Activated naive CD4-positive, alpha-beta T cell treated with Interleukin-2 at 50 U/mL for 16 hours (primary cell): ENCODE measurements at places on chromosomes 1 and 21.

DNA sequence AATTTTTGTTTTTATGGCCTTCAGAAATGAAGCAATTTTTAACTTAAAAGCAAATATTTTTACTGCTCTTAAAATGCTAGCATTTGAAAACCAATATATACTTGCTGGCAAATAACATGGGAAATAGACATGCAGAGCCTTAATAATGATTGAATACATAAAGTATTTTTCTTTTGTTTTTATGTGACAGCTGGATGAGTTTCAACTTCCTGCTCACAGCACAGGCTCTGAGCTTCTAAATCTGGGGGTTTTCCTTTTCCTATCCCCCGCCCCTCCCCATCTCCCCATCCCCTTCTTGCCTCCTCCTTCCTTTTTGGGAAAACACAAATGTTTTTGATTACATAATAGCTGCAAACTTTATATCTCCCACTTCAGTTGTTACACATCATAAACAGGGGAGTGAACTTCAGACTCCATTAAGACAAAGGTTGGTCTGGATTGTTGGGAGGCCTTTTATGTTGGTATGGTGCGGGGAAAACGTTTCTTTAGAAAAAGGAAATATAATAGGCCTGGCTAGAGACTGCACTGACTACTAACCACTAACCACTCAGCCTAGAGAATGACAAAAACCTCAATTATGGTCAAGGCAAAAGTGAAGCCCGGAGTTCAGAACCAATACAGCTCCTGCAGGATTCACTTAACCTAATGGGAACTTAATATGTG, 116.1 kb upstream of the GORAB start:
- DNase-seq: no peak

- DNase-seq: no peak
Measured at GRCh38 chr1:44870096-44870495, 27.0 kb upstream of the PTCH2 start.

DNA sequence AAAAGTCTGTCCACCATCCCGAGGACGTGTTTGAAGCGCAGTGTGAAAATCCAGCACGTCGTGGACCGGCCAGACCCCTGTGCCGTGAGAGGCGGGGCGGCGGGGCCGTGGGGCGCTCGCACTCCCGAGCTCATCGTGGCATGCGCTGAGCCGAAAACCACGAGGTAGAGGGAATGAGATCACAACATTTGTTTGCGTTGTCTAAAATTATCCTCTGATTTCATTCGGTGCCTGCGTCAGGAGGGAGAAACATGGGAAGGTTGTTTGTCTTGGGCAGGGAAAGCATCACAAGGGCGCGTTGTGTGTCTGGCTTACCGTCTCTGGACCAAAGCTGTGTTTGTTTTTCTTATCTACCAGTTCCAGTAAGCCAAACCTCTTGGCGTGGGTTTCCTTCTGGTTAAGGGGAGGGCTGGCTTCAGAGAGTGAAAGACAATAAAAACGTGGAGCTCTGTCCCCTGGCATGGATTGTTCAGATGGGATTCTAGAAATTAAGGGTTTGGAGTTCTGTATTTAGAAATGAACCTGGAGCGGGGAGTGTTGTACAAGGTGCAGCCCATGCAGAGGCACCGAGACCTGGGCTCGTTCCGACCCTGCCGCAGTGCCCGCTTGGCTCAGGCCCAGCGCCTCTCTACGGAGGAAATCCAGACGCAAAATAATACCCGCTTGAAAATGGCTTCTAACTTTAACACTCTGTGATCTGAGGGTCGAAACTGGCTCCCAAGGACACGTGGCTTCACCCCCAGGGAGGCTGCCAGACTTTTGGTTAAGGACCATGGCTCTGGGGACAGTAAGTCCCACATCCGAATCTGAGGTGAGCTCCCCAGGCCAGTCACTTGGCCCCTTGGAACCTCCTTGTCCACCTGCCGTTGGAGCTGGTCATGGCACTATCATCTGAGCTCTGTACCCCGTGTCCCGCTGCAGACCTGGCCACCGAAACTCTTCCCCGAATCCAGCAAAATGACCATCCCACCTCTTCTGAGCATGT, 68.7 kb upstream of the FAM3B start:
- no peak for DNase-seq

DNA sequence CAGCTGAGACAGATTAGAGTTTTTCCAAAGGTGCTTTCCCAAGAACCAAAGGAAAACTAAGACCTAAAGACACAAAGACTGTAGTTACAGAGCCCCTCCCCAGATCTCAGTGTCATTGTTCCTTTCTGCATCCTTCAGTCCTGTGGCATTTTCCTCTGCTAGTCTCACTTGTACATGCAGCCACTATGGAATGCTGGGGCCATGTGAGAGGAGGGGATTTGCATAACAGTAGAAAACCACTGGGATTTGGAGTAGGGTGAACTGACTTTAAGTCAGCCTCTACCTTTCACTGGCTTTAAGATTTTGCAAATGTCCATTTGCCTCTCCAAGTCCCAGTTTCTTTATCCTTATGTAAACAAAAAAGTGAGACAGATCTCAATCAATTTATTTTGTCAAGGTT, 119.4 kb upstream of the F3 start:
- DNase-seq: no peak

- no peak for DNase-seq
Measured at GRCh38 chr1:30783256-30783915, 25.8 kb upstream of the LAPTM5 start.
